ENCODE measurements at places on chromosomes 3 and 15.
A peak's percentile ranks its signal among the peaks of the same experiment; 100 is the strongest.

DNA sequence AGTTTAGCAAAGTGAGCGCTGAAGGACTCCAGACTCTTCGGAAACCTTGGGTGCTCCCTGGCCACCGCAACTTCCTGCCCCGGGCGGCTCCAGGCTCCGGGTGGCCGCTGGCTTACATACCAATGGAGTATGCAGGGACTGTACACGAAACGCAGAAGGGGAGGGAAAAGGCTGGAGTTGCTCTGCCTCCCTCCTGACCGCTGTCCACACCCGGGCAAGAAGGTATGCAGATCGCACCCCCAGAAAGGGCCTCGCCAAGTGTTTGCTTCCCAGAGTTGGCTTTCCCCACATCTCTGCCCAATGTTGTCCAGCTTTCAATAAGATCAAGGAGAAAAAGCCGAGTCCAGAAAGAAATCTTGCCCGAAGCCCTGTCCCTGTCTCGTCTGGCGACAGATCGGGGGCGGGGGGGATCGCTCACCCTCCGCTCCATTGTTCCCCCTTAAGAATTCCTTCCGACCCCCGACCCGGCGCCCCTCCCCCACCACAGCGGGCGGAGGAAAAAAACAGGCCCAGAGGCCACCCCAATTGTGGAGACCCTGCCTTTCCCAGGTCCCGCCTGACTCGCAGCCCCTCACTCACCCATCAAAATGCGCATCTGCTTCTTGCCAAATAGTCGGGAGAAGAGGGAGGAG, 533 bp downstream of the ARF4 start:
- DNase-seq: no peak

- no peak for DNase-seq
Observed at GRCh38 chr15:67801926-67802914, 23.1 kb upstream of the SKOR1 start.

DNA sequence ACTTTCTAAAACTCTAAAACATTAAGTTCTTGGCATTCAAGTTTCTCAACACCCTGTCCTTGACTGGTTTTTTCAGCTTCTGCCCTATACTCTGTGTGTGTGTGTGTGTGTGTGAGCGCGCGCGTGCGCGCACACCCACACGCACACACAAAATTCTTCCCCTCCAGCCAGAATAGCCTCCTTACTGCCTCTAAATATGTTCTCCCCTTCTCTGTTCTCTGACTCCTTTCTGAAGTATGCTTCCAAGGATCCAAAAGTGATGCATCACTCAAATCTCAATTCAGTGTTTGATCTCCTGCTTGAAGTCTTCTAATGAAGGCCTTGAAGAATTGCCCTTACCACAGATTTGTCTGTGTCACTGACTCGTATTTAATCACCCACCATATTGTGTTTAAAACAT, 129.8 kb downstream of the SLC25A26 start:
- DNase-seq: no peak

DNA sequence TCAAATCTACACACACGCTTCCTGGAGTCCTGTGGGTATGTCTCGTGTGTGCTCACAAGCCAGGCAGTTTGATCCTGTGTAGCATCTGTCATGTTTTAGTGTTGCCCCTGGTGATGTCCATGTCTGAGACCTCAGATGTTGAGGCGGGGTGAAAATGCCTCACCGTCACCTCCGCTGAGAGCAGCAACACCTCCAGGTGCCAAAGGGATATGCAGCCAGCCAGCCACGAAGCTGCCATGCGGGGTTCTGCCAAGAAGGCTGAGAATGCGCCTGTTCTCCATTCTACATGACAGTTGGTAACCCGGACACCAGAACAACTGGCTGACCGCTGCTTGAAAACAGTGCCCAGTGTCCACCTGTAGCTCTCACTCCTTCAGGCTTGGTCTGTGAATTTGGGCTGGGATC, 253.8 kb downstream of the TLE3 start:
- DNase-seq: no peak

DNA sequence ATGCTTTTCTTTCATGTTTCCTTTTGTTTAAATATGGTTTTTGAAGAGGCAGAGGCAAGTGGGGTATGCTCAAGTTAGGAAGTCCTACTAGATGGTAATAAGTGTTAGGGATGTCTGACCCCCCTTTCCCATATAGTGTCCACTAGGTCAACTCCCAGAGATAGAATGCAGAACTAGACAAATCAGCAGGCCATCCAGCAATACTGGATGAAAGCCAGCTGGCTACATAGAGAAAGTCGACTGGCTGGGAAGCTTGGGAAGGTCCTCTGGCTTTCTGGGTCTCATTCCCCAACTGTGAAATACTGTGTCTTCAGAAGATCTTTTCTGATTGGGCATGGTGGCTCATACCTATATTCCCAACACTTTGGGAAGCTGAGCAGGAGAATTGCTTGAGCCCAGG, 113.8 kb downstream of the SNRK start:
- no peak for DNase-seq

- no peak for DNase-seq
Observed at GRCh38 chr3:81938681-81939080, 177.2 kb upstream of the GBE1 start.

- no peak for DNase-seq
Observed at GRCh38 chr15:47517737-47518136, 199.6 kb upstream of the SEMA6D start.

GRCh38 chr3:44396200-44397171, 57.9 kb downstream of the TCAIM start:
- DNase-seq: peak; percentile 30

GRCh38 chr3:71066849-71067261, 516.7 kb downstream of the FOXP1 start:
- no peak for DNase-seq

DNA sequence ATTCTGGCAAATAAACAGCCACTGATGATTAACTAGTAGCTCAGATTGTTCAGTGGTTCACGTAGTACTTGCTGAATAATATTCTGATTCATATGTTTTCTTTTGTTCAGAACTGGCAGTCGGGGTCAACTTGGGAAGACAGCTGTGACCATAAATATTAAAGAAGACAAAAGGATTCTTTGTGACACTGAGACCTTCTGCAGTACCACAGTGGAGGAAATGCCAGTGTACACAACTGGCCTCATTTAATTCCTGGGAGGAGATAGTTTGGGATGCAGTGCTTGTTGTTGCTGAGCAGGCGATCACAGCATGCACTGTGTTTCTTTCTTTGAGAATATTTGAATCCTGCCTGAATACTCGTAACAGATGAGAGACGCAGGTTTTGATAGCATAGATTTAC, 26.7 kb upstream of the MCF2L2 start:
- DNase-seq: no peak

- DNase-seq: no peak
Observed at GRCh38 chr3:152549263-152549662, 280.5 kb downstream of the MBNL1 start.

GRCh38 chr3:11603628-11604027, 40.1 kb downstream of the VGLL4 start:
- no peak for DNase-seq

DNA sequence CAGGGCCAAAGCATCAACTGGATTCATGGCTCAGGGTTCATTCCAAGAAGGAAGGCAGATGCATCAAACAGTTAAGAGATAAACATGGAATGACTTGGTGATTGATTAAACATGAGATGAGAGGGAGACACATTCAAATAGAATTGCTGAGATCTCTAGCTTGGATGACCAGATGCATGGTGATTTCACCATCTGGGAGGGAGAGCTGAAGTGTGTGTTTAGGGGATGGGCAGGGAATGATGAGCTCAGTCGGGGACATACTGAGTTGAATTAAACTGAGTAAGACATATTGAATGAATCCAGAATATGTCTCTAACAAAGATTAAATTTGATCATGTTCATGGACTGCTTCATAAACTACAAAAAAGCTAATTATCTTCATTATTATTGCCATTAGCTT, 35.5 kb downstream of the CADPS start:
- DNase-seq: no peak

DNA sequence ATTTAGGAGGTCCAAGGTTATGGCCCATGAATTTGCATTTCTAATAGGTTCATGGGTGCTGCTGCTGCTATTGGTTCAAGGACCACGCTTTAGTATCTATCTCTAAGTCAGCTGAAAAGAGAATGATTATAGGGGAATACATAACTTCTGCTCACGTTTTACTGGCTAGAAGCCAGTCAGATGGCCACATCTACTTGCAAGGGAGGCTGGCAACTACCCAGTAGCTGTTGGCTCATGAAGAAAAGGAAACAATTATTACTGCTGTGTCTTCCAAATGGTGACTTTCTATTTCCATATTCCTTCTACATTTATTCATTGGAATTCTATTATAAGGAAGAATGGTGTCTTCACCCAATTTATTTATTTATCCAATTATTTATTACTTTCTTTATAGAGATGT, 54.2 kb downstream of the SLC25A36 start:
- no peak for DNase-seq

- no peak for DNase-seq
Observed at GRCh38 chr3:156483961-156484787, 70.7 kb downstream of the SSR3 start.

DNA sequence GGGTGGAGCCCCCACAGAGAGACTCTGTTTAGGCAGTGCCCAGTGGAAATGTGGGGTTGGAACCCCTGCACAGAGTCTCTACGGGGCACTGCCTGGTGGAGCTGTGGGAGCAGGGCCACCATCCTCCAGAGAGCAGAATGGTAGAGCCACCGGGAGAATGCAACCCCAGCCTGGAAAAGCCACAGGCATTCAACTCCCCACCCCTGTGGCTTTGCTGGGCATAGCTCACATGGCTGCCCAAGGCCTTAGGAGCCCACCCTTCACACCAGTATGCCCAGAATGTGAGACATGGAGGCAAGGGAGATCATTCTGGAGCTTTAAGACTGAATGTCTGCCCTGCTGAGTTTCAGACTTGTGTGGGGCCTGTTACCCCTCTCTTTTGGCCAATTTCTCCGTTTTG, 19.0 kb upstream of the CHCHD6 start:
- no peak for DNase-seq

DNA sequence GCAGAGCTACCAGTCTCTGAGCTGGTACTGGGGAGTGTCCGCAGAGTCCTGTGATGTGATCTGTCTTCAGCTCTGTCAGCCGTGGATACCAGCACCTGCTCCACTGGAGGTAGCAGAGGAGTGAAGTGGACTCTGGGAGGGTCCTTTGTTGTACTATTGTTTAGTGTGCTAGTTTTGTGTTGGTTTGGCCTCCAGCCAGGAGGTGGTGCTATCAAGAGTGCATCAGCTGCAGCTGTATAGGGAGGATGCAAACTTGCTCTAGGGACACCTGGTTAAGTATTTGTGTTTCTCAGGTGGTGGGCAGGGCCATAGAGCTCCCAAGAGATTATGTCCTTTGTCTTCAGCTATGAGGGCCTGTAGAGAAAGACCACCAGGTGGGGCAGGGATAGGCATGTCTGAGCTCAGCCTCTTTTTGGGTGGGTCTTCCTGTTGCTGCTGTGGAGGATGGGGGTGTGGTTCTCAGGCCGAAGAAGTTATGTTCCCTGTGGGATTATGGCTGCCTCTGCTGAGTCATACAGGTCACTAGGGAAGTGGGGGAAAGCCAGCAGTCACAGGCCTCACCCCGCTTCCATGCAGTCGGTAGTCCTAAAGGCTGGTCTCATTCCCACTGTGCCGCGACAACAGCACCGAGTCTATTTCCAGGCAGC, 443.2 kb upstream of the TBL1XR1 start:
- DNase-seq: peak; percentile 44

DNA sequence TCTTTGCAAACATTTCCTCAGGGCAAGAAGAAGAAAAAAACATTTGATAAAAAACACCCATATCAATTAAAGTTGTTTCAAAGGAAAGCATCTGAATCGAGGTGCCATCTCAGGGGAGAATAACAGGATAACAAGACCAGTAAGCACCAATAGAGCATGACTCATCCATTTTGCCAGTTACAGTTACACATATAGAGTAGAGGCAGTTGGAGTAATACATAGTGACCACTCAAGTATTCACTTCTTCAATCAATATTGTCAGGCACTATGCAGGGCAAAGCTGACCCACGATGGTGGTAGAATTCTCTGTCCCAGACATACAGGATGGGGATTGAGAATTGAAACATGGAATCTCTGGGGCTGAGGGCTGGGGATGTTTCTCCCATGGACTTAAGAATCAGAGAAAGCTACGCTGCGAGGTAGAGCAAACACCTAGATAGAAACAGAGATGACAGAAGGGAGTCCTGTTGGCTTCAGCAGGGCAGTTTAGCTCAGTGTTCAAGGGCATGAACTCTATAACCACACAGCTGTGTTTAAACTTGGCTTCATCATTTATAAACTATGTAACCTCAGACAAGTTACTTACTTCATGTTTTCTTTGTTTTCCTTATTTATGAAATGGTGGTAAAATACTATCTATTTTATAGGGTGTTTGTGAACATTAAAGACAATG, 186.4 kb upstream of the NANOGP8 start:
- DNase-seq: no peak

DNA sequence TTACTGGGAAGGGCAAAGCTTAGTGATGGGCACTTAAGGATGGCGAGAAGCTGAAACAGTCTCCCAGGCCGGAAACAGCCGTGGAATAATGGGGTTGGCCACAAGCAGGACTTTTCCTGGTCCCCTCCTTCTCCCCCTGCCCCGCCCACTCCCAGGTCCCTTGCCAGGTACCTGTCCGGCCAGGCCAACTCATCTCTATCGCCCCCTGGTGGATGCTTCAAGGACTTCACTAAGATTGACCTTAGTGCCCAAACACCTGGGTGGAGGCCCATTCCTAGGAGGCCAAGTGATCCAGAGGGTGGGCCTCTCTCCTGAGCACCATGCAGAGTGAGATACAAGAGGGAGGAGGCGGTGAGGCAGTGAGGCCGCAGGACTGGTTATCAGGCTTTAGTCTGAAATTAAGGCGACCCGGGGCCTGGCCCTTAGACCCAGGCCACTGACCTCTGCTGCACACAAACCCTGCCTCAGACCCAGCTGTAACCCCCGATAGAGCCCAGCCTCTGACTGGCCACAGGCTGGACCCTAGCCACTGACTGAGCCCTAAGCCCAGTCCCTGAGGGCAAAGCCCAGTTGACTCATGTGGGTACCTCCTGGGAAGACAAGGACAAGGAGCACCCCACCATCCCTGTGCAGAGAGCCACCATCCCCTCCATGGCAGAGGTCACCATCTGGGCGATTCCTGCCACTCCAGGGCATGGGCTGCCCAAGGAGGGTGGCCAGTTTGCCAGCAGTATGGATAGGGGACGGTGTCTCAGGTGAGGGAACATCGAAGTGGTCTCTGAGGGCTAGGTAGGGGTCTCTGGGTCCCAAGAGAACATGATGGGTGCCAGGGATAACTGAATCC, 37.6 kb downstream of the VIPR1 start:
- no peak for DNase-seq

- DNase-seq: no peak
Observed at GRCh38 chr3:16494814-16495431, 18.6 kb downstream of the RFTN1 start.

DNA sequence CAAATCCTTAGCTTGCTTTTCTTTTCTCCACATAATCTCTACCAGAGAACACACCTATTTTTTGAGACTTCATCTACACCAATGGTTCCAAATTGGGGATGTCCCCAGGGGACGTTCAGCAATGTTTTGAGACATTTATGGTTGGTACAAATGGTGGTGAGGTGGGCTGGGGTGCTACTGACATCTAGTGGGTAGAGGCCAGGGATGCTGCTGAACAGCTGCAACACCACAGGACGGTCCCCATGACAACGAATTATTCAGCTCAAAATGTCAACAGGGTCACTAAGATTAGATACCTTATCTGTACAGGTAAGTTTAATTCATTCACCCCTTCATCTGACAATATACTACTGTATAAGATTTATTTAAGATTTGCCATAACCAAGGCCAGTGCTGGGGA, 14.4 kb downstream of the GK5 start:
- no peak for DNase-seq
